ENCODE measurements at places on chromosomes 7 and 10.
A peak's percentile ranks its signal among the peaks of the same experiment; 100 is the strongest.

- no peak for DNase-seq
Measured at GRCh38 chr10:3027866-3028265, 39.5 kb upstream of the PFKP start.

- no peak for DNase-seq
Measured at GRCh38 chr7:96021568-96021967, 249.2 kb downstream of the DYNC1I1 start.

DNA sequence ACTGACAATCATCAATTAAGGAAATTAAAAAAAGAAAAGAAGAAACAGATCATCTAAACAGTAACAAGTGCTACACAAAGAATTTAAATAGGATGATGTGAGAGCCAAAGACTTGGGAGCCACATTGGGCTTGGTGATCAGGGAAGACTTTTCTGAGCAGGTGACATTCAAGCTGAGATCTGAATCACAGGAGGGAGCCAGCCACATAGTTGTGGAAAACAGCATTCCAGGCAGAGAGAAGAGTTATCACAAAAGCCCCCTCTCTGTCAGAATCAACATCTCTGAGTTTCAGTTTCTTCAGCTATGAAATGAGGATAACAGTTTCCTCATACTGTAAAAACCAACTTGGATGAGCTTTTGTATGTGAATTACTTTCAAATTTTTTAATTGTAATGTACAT lies 169.2 kb upstream of the PLXNA4 start:
- DNase-seq = no peak

DNA sequence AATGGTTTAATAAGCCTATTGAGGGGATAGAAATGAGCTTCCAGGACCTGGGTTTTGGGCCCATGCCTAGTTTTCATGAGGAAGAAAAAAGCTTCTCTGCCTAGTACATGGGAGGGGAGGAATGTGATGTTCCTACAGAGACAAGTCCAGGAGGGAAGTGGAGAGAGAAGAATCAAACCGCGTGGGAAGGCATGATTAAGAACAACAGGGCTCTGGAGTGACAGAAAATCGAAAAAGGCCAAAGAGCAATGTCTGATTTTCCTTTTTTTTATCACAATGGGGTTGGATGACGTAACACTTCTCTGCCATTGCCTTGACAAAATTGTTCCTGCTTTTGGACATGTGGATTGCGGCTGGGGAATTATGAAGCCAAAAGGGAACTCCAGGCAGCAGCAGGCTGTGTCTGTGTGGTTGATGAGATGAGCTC lies 258.6 kb downstream of the CXCL12 start:
- no peak for DNase-seq

DNA sequence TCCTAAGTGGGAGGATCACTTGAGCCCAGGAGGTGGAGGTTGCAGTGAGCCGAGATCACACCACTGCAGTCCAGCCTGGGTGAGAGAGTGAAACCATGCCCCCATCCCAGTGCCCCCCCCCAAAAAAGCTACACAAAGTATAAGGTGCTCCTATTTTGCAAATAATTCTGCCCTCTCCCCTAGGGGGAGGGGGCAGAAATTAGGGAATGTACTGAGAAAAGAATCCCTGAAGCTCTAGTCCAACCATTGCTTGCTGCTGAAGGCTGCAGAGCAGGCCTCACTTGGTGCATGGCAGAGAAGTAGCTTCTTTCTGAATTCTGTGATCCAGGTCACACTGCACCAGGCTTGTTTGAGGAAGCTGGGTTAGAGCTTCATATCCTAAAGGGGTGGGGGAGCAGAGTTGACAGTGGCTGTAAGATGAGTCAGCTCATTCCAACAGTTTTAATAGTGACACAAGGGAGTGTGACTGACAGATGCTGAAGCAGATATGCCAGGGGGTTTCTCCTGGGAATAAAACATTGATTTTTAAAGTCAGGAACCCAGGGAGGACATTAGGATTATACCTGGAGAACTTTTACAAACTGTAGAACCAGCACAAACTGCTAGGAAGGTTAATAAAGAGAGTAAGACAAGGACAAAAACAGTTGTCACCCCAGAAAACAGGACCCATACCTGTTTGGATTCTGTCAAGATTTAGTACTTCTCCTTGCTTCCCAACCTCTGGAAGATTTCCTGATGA lies 32.8 kb upstream of the STRIP2 start:
- peak; percentile 29 for DNase-seq

DNA sequence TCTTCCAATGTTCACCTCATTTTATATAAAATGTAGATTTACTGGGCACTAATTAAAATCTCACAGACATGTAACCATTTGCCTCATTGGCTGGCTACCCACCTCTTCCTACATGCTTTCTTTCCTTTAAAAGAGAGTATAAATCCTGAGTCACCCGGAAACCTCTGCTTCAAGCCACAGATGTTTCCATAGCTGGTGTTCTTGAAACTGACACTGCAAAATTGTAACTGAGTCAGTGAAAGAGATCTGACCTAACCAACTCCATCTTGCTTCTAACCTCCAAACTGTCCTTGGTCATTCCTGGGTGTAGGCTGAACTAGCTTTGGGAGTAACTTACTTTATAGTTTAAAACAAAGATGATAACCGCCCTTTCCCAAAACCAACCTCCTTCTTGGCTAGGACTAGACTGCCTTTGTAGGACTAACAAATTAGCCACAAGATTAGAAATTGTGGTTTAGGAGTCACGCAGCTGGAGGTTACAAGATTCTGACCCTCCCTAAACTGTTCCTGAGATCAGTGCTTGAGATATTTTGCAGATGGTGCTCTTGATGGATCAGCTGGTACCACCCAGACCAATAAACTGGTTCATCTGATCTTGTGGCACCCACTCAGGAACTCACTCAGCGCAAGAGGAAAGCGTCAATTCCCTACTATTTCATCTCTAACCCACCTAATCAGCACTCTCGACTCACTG lies 33.5 kb downstream of the SVOPL start:
- DNase-seq = no peak

GRCh38 chr10:47261121-47261520 lies 38.9 kb upstream of the GDF10 start:
- no peak for DNase-seq

GRCh38 chr7:158588878-158589442 lies 1.3 kb upstream of the PTPRN2 start:
- DNase-seq = no peak

- no peak for DNase-seq
Measured at GRCh38 chr10:6739530-6740174, 159.6 kb upstream of the PRKCQ start.

- no peak for DNase-seq
Measured at GRCh38 chr7:115462301-115463015, 540.6 kb downstream of the MDFIC start.

GRCh38 chr10:7813481-7813880 lies 4.8 kb upstream of the TAF3 start:
- DNase-seq = no peak

DNA sequence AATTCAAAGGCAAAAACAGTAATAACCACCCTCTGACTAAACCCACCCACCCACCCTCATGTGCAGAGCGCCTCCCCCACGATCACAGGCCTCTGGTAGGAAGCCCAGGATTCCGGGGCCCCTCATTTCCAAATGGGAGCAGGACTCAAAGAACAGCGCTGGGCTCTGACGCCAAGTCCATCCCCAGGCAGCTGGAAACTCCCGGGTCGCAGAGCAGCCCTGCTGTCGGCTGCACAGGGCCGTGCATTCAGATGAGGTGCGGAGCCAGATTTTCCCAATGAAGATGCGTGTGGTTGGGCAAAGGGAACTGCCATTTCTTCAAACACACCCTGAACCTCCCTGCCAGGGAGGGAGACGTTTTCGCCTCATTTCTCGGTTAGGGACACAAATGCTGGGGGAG lies 152.3 kb downstream of the MAD1L1 start:
- DNase-seq = no peak

GRCh38 chr7:131115340-131115739 lies 212.3 kb upstream of the MKLN1 start:
- DNase-seq = no peak

DNA sequence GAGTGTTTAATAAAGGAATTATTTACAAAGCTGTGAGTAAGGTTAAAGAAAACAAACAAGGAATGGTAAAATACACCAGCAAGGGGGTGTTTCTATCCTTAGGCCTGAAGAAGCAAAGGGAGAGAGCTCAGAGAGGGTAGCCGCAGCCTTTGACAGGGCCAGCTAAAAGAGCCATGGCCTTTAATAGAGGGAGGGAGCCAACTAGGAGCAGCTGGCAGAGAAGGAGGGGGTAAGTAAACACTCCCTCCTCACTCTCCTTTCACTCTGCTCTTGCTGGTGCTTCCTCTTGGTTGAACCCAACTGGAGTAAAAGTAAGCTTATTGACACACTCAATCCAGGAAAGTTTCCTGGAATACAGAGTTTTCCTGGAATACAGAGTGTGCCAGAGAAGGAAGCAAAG lies 87.5 kb downstream of the CH25H start:
- DNase-seq = no peak

DNA sequence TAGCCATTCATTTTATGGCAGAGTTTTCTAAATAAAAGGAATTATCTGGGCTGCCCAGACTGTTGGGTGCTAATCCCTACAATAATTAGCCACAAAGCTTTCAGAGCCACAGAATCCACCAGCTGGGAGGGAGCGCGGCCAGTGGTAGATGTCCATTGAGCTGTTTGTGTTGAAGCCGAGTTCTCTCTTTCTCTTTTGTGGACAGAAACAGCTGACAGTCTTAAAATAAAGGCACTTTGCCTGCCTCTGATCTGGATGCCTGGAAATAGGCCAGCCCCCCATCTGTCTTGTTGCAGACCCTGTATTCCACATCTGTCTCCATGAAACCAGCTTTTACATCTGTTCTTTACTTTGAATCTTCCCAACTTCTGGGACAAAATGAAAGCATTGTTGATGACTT lies 66.1 kb downstream of the MTPN start:
- no peak for DNase-seq

GRCh38 chr10:90125456-90126255 lies 424.3 kb downstream of the KIF20B start:
- DNase-seq = peak; percentile 4

- DNase-seq = no peak
Measured at GRCh38 chr7:127650847-127651555, 993 bp upstream of the SND1 start.

GRCh38 chr10:90884431-90884830 lies 12.7 kb downstream of the RPP30 start:
- DNase-seq = no peak

DNA sequence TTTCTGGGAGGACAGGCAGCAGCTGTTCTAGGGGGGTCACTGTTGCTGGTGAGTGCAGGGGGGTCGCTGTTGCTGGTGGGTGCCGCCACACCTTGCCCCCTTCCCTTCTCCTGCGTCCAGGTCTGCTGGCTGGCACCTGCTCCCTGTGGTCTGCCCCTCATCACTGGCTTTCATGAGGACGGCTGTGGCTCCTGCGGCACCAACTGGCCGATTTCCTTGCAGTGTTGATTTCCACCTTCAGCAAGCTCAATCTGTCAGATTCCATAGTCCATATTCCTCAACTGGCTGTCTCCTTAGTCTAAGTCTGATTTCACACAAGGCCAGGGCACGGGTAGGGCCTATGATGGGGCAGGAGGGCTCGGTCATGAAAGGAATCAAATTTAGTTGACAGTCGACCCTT lies 23.4 kb upstream of the GRB10 start:
- no peak for DNase-seq

- no peak for DNase-seq
Measured at GRCh38 chr10:6583447-6583846, 3.4 kb upstream of the PRKCQ start.

GRCh38 chr7:112510001-112510742 lies 29.4 kb downstream of the LSMEM1 start:
- no peak for DNase-seq

- peak; percentile 33 for DNase-seq
Measured at GRCh38 chr10:68406111-68406814, 814 bp downstream of the RUFY2 start.

DNA sequence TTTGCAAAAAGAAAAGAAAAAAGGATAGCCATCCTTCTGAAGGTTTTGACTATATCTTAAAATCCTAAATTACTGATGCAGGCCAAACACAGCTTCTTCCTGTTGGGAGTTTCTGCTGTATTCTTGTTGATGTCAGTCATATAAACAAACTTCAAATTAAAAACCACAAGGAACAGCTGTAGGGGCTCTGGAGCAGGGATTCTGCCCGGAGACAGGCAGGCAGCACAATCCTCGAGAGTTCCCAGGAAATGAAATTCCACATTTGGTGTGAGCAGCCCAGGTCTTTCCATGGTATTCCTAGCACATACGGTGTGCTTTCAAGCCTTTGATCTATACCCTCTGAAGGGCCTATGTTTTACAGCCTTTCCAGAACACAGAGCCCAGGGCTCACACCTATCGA lies 43.2 kb downstream of the INSYN2A start:
- no peak for DNase-seq

GRCh38 chr7:101112233-101112632 lies 14.7 kb upstream of the SERPINE1 start:
- no peak for DNase-seq

DNA sequence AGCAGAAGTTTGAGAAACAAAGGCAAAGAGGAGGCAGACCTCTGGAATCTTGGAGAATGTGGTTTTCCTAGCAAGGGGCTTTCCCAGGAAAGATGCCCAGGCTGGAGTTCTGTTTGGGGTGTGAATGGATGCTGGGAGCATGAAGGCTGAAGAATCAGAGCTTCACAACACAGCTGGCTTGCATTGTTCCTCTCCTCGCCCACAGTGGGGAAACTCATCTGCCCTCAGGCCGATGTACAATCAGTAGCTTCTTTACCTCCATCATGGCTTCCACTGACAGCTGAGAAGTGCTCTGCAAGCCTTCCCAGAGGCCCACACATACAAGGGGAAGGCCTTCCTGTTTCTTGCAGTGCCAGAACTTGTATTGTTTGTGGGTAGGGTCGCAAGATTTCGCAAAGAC lies 90.8 kb upstream of the HECTD2 start:
- DNase-seq = no peak

GRCh38 chr10:133455196-133455595 lies 1.5 kb downstream of the SCART1 start:
- no peak for DNase-seq

DNA sequence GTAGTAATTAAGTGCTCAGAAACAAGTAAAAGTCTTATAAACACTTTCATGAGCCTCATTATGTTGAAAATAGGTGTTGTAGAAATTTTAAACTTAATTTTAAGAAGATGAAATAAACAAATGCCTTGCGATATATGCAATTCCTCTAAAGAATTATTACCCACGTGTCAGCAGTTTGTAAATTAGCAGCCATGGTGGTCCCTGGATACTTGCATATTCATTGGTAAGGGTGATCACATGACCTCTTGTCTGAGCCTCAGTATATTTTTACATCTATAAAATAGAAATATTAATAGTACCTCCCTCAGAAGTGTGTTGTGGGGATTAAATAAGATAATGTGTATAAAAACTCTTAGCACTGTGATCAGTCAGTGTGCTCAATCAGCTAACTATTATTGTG lies 141.5 kb upstream of the SVIL start:
- no peak for DNase-seq

- DNase-seq = no peak
Measured at GRCh38 chr7:36227223-36227622, 74.2 kb downstream of the EEPD1 start.

GRCh38 chr7:104091242-104091641 lies 101.8 kb upstream of the RELN start:
- DNase-seq = no peak

GRCh38 chr7:43038254-43038653 lies 74.2 kb upstream of the HECW1 start:
- no peak for DNase-seq
